ENCODE measurements at places on chromosomes 4 and X.

GRCh38 chr4:29375716-29376115 is 1344.5 kb upstream of the PCDH7 start:
- no peak for DNase-seq

DNA sequence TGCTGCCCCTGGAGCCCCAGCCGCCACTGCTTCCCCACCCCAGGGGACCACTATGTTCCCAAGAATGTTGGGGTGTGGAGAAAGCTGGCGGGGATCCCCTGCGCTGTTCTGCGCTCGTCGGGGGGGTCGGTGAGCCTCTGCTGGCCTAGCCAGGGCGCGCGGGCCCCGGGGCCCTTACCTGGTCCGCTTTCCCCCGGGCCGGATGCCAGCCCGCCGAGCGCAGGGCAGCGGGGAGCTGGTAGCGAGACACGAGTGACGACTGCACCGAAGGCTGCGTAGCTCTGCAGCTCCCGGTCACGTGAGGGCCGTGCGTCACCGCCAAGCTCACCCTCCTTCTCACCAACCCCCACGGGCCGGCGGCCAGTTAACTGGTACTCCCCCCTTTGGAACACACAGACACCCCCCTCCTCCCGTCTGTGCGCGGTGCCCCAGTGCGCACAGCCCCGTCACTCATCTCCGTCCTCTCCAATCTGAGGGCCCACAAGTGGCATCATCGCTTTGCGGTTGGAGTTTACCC is at the start of gene BEX1:
TSS of gene BEX1 (minus strand) at position 254 of the 517 bp plus-strand sequence. CDS start 897 bp downstream, outside the sequence.
- no peak for DNase-seq

GRCh38 chrX:152632445-152633097 is 5.1 kb upstream of the GABRQ start:
- DNase-seq, result peak; percentile 6

- no peak for DNase-seq
These were observed 89.3 kb upstream of the MAML3 start for GRCh38 chr4:140243278-140243753.

DNA sequence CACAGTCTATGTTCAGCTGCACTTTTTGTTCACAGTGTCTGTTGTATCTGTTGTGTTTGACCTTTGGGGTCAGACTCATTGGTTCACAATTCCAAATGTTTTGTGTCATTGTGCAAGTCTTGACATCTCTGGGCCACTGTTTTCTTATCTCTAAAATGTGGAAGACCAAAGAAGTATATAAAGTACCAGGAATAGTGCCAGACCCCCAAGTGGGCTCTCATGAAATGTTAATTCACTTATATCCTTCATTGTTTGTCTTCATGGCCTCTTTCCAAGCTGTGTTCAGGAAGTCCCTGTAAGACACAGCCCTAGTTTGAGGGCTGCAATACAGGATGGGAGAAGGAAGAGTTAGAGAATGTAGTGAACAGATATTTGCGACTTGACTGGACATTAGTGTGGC is 468.3 kb upstream of the BOD1L1 start:
- no peak for DNase-seq

DNA sequence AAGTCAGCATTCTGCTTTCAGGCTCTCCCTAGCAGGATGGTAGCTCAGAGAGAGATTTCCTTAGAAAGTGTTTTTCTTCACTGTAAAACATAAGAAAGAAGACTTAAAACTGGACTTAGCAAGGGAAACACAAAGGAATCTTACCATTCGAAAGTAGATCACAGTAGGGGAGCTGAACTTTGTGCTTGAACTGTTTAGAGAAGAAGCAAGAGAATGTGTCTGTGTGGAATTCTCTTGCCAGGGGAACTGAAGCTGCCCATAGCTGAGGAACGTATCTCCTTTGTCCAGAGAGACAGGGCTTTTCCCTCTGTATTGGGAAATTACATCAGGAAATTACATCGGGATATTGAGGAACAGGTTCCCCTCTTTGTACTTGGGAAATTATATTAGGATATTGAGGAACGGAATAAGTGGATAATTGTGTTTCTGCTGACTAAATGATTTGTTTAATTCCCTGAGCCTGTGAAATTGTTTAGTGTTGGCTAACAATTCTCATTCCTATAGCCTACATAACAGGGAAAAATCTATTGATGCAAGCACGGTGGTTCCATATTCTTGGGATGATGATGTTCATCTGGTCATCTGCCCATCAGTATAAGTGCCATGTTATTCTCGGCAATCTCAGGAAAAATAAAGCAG is 21.2 kb downstream of the SRD5A3 start:
- DNase-seq, result no peak

GRCh38 chrX:13906093-13906492 is 89.2 kb upstream of the GPM6B start:
- DNase-seq, result no peak

- no peak for DNase-seq
These were observed 75.3 kb upstream of the PUDP start for GRCh38 chrX:7223271-7223670.

DNA sequence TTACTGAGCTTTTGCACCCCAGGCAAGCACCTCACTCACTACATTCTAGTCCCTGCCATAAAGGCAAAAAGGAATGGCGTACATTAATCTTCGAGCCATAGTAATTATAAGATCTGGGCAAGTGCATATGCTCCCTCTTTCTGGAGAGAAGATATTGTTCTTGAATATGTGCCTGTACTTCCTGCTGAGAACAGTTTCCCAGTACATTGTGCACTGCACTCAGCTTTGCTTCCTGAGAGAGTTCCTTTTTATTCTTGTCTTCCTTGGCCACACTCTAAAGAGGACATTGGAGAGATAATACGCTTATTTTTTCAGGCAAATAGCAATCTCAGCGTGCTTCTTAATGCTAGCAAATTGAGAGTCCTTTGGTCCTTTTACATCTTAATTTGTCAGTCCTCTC is 909.0 kb upstream of the PCDH10 start:
- no peak for DNase-seq

DNA sequence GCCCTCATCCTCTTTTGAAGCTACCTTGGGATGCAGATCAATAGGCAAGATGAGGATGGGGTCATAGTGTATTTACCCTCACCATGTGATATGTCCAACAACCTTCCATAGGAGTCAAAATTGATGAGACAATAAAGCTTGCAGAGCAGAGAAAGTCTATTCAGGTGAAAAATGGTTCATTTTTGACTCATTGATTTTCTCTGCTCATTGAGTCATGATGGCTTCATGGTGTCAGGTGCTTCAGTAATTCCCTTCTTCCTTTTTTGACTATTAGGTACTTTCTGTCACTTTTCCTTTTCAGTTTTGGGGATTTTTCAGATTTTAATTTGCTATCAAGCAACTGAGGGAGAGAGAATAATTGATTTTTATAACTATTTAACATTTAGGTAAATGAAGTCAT is 55.9 kb upstream of the IL2 start:
- DNase-seq, result no peak

GRCh38 chrX:9638871-9639270 is 126.8 kb downstream of the GPR143 start:
- no peak for DNase-seq

- DNase-seq, result no peak
These were observed 122.0 kb upstream of the PUDP start for GRCh38 chrX:7269991-7270390.

All from vagina (tissue), 2 donors.